ENCODE measurements at places on chromosomes 6 and 20.

- ATAC-seq: no peak
Measured at GRCh38 chr6:50936277-50936681, 117.6 kb downstream of the TFAP2B start.

- no peak for ATAC-seq
Measured at GRCh38 chr6:28607990-28608389, 82.3 kb downstream of the GPX5 start.

- ATAC-seq: no peak
Measured at GRCh38 chr6:122026582-122027369, 372.7 kb upstream of the HSF2 start.

GRCh38 chr6:118212451-118213173 is 305.5 kb downstream of the SLC35F1 start:
- ATAC-seq: no peak

DNA sequence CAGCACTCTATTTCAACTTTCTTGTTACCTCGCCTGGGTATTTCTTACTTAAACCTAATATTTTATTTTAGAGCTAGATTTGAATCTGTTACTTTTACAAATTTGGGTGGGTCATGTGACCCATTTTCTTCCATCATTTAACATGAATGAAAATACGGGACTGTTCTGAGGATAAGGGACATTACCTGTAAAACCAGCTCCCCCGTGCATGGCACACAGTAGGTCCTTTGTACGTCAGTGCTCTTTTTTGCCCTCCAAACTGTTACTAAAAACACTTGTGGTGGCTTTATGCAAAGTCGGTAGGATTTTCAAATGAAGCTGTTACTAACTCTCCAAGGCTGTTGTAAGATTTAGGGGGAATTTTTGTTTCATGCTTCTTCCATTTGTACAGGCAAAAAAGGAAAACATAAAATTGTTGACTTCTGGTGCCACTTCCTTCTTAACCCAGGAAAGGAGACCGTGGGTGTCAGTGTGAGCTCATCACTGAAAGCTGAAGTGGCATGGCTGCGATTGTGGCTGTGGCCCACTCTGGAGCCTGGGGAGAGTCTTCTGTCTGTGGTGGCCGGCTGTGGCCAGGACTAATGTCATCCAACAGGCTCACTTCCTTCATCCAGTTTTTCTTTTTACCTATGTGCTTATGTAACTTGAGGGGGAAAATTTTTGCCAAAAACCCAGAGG is 40.2 kb upstream of the PXDC1 start:
- peak; percentile 28 for ATAC-seq

- no peak for ATAC-seq
Measured at GRCh38 chr20:62647521-62648317, 5.4 kb downstream of the SLCO4A1 start.

- ATAC-seq: no peak
Measured at GRCh38 chr6:133948472-133948871, 4.6 kb upstream of the TBPL1 start.

GRCh38 chr6:69663215-69663614 is 133.6 kb downstream of the LMBRD1 start:
- ATAC-seq: no peak

DNA sequence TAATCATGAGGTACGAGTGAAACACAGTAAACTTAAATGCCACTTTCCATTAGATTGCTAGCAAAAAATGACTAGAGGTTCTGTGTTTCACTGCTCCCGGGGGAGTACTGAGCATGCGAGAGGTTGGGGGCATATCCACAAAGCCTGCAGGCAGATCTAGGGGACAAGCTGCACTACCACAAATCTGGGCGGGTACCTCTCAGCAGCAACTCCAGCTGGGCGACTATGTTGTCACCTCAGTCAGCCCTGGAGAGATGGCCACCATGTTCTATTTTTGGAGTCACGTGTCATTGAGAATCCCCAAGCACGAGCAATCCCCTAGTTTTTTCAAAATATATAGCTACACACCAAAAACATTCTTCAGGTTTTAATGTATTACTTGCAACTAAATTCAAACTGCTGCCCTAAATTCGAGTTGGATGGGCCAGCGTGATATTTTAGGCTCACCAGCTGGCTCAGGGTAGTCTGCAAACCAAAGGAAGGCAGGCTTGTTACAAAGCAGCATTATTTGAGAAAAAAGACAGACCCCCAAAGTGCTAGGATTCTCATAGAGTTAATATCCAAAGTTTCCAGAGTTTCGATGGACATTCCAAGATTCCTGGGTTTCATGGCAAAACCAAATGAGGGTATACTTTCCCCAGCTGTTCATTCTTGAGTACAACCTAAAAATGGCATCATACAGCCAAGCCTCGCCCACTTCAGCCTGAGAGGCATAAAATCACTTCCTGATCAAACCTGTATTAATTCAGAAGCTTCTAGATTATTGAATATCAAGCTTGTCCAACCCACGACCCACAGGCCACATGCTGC is 24.1 kb upstream of the MYLIP start:
- no peak for ATAC-seq

DNA sequence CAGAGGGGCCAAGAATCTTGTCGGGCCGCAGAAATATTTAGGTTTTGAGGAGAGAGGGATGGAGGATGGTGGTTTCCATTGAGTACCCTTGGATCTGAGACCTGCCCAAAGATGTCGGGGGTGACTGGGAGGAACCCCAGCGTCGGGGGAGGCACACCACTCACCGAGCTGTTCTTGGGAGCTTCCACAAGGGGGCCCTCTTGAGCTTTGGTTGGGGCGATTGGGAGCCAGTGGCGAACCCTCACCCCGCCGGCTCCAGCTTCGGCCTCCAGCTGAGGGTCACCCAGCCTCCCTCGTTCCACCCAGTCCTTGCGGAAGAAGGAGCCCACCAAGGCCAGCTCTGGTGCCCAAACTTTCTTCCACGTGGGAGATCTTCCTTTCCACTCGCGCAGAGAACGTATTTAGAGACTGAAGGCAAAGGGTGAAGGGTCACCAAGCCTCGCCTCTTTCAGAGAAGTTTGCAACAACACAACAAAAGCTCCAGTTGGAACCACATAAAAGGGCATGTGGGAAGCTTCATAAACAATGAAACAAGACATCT is 33.6 kb downstream of the APCDD1L start:
- ATAC-seq: no peak

DNA sequence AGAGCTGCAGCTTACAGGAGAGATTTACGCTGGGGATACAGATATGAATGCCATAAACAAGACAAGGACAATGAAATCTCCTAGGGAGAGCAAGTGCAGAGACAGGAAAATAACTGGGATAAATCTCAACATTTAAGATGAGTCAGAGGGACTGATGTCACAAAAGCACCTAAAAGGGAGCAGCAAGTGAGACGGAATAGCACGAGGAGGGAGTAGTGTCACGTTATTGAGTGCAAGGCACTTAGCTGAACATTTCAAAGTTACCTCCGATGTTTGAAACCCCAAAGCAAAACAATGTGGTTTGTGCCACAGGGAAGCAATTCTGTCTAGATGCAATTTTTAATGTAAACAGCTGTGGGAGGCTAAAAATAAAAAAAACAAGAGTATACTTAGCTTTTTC is 1131.7 kb upstream of the EYS start:
- ATAC-seq: no peak

DNA sequence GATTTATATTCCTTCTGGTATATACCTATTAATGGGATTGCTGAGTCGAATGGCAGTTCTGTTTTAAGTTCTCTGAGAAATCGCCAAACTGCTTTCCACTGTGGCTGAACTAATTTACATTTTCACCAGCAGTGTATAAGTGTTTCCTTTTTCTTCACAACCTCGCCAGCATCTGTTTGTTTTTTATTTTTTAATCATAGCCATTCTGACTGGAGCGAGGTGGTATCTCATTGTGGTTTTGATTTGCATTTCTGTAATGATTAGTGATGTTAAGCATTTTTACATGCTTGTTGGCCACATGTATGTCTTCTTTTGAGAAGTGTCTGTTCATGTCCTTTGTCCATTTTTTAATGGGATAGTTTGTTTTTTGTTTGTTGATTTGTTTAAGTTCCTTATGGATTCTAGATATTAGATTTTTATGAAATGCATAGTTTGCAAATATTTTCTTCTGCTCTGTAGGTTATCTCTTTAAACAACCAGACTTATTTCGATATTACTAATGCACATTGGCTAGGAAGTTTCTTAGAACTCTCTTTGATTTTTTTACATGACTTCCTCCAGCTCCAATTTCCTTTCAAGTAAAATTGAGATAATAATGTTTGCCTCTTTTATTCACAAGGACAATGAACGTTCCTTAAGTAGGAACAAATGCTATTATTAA is 12.2 kb upstream of the VNN1 start:
- ATAC-seq: no peak

- ATAC-seq: no peak
Measured at GRCh38 chr6:119360262-119360915, 10.8 kb upstream of the MAN1A1 start.

GRCh38 chr20:41538810-41539596 is 79.2 kb downstream of the CHD6 start:
- ATAC-seq: no peak

DNA sequence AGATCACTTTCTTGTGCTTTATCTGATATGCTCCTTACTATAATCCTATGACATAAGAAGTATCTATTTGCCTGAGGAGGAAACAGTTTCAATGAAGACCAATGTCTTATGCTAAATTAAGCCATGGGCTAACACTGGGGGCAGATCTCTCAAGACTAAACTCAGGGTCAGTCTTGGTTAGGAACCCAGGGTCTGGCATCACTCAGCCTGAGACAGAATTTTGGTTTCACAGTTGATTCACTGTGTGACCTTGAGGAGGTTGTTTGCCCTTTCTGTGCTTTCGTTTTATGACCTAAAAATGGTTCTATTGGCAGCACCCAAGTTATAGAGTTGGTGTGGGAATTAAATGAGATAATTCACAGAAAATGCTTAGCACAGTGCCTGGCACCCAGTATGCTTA is 4.9 kb upstream of the BCAS1 start:
- no peak for ATAC-seq

- no peak for ATAC-seq
Measured at GRCh38 chr6:114272582-114272981, 70.2 kb downstream of the HS3ST5 start.

DNA sequence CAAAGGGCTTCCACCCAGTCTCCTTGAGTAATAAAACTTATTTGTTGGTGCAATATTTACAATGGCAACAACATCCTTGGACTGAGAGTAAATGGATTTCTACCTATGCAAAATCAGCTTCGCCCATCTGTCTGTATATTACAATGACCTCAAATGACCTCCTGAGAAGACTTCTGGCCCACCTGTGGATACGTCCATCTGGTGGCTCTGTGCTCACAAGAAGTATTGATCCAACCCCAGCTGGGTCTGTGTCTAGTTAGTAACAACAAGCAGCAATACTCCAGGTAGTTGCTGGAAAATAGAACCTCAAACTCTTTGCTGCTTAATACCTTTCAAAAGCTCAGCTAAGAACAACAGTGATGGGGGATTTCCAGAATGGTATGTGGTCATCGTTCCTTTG is 34.7 kb upstream of the GSTA4 start:
- ATAC-seq: no peak

- ATAC-seq: no peak
Measured at GRCh38 chr20:39112178-39112743, 150.1 kb downstream of the DHX35 start.

- ATAC-seq: no peak
Measured at GRCh38 chr6:44499609-44500008, 112.1 kb downstream of the CDC5L start.

DNA sequence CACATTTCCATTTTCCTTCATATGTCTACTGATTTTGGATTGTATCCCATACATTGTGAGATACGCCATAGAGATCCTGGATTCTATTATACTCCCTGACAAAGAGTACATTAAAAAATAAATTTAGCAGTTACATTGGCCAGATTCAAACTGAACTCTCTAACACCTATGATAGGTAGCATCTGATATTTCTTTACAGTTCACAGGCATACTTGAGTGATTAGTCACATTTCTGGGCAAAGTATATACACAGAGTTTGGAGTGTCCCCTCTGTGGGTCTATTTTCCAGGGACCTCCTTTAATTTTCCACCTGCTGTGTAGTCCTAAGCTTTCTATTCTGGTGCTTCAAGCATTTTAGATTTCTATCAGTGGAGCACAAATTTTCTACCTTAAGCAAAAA is 96.4 kb downstream of the TBC1D32 start:
- no peak for ATAC-seq

DNA sequence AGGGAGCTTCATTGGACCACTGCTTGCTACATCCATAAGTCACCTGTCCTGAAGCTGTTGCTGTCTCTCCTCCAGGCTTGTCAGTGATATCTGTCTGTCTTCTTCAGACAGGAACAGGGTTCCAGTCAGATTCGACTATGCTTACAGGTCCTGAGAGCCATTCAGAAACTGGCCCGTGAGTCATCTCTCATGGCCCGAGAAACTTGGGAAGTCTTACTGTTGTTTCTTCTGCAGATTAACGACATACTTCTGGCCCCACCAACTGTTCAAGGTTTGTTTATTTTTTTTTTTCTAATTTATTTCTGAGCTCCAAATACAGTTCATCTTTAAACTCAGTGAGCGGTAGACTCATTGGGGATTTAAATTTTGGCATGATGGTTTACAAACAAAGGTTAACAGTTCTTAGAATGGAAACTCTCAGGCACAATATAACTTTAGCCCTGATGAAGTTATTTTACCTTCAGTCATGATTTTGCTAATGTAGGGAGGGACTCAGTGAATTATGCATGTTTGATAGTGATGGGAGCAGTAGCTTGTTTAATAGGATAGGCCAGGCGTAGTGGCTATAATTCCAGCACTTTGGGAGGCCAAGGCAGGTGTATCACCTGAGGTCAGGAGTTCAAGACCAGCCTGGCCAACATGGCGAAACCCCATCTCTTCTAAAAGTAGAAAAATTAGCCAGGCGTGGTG is 24.7 kb downstream of the RALGAPB start:
- ATAC-seq: no peak

- ATAC-seq: no peak
Measured at GRCh38 chr6:1884313-1884712, 274.6 kb downstream of the FOXC1 start.

DNA sequence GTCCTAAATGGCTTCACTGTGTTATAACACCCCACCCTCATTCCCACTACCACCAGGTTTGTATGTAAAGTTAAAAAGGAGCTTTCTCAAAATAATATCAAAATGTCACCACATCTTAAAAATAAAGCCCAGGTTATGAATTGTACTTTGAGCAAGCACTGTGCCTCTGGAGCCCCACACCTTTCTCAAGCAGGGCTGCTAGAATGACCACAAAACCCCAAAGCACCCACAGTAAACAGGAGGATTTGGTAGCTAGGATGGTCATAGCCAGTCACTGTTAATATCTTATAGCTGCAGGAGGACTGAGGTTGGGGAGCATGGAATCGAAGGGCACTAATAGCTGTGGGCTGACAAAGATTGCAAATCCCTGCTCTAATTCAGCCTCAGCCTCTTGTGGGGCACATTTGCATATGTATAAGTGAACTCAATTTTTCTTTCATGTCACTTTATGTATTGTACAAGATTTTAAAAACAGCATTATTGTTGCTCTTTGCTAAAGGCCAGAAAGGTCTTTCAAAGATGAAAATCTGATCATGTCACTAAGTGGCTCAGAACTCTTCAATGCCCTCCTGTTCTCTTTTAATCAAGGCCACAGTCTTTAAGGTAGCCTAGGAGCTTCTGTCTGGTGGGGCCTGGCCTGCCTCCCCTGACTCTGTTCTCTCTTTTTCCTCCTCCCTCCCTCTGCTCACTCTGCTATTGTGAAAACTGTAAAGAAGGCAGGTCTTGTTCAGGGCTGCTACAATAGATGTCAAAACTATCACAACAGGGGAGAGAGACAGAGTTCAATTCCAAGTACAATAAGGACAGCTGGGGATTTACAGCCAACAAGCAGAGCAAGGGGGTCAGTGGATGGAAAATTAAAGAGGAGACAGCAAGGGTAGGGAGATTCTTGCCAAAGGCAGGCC is 101.6 kb downstream of the TMEM200A start:
- no peak for ATAC-seq
